Activated CD8-positive, alpha-beta memory T cell treated with anti-CD3 and anti-CD28 coated beads, Interleukin-2, amount 50 U/mL, for 4 hours (primary cell): ENCODE measurements at places on chromosomes 12 and 14.

DNA sequence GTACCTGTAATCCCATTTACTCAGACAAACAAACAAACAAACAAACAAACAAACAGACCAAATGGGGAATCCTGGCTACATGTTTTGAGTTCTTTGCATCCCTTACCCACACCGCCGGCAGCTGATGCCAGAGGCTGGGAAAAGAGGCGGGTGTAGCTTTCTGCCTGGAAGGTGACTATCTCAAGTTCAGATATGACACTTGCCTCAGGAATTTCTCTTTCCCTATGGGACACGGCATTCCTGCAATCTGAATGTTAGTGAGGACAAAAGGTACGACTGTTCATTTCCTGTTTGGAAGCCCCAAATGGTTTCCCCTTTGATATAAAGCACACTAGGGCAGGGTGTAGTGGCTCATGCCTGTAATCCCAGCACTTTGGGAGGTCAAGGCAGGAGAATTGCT is 2.9 kb downstream of the MYL2 start:
- no peak for DNase-seq

GRCh38 chr12:123101526-123101925 is 49.4 kb downstream of the PITPNM2 start:
- no peak for DNase-seq

DNA sequence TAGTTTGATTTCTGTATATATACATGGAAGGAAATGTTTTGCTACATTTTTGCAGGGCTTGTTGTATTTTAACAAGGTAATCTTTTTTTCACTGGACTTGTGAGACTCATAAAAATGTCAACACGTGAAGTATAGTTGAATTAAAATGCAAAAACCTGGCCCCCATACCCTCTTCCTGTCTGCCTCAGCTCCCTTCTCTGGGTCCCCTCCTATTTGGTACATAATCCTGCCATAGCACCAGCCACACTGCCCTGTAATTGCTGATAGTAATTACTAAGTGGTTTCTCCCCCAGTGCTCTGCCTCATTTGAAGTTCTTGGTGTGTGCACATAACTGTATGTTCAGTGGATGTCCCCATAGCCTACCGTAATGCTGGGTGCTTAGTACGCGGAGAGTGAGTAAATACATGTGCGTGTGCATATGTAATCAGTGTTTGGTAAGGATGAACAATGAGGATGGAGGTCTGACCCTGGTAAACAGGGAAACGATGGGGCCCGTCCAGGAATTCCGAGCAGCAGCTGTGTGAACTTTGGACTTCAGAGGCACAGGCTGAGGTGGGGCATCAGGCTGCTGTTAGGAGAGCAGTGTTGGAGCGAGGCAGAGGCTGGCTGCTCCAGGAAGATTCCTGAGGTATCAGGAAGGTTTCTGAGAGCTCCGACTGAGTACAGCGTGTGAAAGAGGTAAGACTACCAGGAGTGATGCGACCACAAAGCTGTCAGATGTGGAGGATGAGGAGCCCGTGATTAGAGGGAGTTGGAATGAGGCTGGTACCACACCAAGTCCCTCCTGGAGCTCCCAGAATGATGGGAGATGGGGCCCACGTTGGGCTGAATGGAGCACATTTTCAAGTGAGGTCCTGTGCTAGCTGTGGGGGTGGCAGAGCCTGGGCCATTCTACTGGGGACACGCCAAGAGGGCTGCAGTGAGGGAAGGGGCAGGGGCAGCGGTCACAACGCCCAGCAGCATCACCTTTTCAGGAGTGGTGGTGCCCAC is 106.8 kb downstream of the PELI2 start:
- no peak for DNase-seq

DNA sequence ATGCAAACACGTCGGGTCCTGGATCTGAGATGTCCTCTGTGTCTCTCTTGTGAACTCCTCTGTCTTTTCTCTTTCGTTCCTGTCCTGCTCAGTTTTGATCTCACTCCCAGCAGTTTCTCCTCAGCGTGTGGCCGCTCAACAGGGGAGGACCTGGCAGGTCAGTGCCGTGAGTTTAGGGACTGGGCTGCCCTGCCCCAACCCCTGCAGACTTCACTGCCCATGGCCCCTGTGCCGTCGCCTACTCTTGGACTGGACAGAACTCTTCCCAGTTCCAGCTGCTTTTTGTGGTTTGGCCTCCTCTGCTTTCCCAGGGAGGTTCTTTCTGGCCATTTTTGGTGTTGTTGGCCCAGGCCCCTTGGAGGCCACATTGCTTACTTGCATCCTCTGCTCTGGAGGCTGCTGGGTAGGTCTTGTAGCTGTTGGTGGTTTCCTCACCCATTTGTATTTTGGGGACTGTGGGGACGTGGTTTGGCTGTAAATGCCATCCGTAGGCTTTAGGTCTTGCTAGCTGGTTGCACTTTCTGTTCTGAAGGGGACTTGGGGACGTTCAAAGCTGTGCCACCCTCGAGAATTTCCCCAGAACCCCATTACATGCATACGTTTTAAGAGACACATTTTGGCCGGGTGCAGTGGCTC is 20.0 kb upstream of the DNAH10 start:
- no peak for DNase-seq

DNA sequence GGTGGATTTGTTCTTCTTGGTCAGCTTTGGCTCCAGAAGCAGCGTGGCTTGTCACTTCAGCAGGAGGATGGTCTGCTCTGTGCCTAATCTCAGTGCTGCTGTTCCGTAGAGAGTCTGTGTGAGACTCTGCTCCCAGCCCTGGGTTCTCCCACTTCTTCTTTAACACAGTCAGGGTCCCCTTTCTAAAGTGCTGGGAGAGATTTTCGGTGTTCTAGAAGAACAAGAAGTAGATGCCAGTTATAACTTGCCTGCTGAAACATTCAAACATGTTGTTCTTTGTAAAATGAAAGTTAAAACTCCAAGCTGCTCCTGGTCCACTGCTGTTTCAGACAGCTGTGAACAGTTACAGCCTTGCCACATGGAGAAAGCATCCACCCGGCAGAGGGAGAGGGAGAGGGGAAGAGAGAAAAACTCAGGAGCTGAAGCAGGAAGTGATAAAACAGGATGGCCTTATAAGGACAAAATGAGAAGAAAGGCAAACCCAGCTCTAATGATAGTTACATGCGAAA is 55.2 kb upstream of the CERS5 start:
- DNase-seq = no peak

DNA sequence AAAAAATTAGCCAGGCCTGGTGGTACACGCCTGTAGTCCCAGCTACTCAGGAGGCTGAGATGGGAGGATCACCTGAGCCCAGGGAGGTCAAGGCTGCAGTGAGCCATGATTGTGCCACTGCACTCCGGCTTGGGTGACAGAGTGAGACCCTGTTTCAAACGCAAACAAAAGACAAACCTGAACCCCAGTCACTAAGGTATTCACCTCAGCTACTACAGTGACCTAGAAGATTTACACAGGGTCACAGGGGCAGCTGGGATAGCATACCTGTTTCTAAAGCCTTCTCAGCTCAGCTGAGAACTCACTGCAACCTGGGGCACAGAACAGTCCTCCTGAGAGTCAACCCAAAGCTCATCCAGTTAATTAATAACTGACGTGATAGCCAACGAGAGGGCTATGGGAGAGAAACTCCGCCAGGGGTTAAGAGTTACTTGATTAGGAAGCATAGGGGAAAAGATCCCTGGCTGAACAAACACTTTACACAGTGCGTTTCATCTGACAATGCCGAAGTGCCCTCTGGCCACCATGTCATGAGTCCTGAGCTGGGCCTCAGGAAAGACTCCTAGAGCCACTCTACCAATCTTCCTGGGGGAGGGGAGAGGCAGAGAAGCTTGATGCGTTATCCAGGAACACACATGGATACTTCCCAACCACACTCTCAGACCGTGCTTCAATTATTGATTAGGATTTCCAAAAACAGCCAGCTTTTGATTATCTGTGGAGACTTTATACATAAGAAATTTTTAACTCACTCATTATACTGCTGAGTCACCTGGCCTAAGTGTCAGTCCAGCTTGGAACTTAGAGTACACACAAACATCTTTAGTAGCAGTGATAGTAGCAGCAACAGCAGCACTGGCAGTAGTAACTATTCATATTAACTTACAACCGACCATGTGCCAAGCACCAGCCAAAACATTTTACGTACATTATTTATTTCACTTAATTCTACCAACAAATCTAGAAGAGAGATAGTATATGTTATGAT is 48.2 kb downstream of the FOXN3 start:
- no peak for DNase-seq

GRCh38 chr14:106083082-106083481 is 556.7 kb downstream of the TMEM121 start:
- DNase-seq = no peak

DNA sequence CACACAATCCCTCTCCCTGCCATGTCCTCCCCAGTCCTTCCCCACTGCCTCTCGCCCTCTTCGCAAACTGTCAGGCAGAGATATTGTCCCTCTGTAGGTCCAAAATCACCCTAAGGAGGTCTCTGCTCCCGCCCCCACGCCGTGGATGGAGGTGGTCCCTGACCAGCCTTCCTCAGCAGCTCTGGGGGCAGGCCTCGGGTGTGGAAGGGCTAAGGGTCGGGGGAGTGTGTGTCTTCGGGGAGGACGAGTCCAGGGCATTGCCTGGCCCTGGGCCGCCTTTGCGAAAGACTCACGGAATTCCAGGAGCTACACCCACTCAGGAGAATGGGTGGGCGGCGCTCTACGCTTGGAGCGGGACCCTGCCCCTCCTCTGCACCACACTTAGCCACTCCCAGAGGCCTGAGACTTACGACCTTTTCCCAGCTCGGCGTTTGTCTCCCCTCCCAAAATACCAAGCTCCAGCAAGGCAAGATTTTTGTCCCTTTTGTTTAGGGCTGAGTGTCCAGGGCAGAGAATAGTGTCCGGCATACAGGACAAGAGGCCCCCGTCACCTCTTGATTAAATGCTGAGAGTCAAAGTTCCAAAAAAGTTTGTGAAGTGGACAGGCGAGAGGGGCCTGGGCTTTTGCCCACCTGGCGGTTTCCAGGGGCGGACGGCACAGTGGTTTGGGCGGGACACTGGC is 881 bp downstream of the PYGL start:
- DNase-seq = no peak

GRCh38 chr12:98280152-98280551 is 235.2 kb upstream of the TMPO start:
- DNase-seq = no peak
